HCEC 1CT (cell line): ENCODE measurements at places on chromosomes 2 and 18.

DNA sequence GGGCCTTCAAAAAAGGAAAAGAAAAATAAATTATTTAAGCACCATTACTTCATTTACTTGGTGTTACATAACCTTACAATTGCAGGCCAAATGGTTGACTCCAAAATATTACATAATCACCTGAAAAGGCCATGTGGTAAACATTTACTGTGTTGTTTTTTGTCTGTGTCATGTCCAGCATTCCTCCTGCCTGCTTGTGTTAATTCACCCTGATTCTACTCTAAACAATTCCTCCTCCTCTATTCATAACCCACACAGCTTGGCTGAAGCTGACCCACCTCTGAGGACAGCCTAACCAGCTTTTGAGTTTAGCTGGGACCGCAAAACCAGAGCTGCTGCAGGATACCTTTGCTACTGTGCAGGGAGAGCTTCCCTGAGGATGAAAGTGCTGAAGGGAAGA is 35.4 kb downstream of the TMX3 start:
- peak; percentile 50 for DNase-seq

DNA sequence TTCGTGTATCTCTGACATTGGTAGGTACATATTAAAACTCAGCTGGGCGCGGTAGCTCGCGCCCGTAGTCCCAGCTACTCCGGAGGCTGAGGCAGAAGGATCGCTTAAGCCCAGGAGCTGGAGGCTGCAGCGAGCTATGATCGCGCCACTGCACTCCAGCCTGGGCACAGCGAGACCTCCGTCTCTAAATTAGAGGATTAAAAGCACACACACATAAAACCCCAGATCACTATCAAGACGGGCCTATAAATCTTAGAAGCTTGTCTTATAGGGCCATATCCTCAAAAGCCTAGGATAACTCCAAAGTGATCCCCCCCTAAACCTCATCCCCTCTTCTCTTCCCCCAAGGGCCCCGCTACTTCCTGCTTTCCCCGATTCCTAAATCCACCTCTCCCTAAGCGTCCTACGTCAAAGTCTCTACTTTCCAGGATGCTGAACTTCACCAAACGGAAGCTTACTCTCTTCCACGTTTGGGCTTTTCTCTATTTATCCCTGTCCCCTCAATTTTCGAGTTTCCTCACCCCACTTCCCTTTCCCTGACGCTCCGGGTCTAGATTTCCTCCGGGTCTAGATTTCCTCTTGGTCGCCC is 707 bp downstream of the KRCC1 start:
- DNase-seq, result peak; percentile 44

- no peak for DNase-seq
Measured at GRCh38 chr2:124898827-124899226, 873.7 kb downstream of the CNTNAP5 start.

DNA sequence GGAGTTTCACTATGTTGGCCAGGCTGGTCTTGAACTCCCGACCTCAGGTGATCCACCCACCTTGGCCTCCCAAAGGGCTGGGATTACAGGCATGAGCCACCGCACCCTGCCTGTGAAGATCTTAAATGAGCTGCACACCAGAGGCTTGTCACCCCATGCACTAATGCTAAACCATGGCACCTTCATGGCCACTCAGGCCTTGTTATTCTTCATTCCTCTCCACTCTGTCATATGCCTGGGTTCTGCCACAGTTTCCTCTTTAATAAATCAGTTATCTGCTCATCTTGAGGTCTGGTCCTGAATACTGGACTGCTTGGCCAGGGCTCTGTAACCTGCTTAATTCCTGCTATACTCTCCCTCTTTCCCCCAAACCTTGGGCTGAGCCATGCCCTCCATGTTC is 303.9 kb upstream of the FBXO11 start:
- DNase-seq, result no peak

- DNase-seq, result no peak
Measured at GRCh38 chr2:4745056-4745991, 946.9 kb upstream of the SOX11 start.

DNA sequence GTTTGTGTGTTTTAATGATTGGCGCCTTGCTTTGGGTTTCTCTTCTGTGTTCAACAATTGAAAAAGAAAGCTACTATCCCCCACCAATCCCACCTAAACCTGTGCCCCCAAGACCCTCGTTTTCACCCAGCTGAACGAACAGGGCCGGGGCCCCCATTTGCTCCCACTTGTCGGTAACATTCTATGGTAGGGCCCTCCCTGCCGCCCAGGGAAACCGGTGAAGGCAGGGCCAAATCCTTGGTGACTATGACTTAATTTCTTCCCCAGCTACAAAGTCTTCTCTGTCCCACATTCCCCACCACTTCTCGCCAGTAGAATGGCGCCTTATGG is 598 bp upstream of the SNRNP200 start:
- no peak for DNase-seq

GRCh38 chr2:29272311-29272710 is 157.1 kb downstream of the CLIP4 start:
- no peak for DNase-seq

DNA sequence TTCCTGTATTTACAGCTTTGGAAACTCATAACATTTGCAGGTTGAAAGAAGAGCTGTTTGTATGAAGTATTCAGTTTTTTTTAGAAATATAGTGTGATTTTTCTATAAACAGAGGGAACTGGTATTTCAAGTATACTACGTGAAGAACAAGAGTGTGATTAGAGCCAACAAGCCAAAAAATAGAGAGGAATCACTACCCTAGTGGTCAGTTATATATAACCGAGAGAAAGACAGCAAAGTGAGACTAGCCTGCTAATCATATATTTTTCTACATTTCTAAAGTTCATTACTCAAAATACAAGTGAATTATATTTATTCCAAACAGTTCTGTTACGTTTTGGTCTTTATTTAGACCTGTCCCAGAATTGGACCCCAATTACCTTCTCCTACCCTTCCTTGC is 444.8 kb upstream of the NRP2 start:
- no peak for DNase-seq
